Right ventricle myocardium superior (tissue), 1 donor: ENCODE measurements at places on chromosomes 3 and 15. TPM values are rescaled to one million over a fixed set of nuclear protein-coding genes. Genes with fewer than 3 reads are reported as not detected.

The EOMES gene
- total RNA-seq: 0.08 TPM

DNA sequence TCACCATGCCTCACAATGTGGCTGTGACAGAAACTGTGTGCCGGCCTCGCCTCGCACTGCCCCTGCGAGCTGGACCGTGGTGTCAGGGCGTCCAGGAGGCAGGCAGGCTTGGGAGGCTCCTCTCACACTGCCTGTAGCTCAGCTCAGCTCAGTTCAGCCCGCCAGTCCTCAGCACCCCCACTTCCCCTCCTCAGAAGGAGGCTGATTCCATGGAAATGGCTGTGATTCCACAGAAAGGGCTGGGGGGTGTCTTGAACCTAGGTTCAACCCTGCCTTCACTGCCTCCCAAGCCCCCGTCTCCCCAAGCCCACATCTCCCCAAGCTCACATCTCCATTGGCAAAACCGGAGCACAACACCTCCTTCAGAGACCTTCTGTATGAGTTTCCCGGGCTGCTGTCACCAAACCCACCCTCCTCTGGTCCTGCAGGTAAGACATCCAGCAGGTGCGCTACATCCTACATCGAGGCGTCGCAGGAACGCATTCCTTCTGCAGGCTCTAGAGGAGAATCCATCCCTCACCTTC lies 94.0 kb downstream of the OCA2 start:
- no peak for DNase-seq

GRCh38 chr3:158379517-158379916 lies 191.5 kb upstream of the MLF1 start:
- DNase-seq: no peak

- no peak for DNase-seq
Measured at GRCh38 chr3:43748179-43748578, 57.4 kb downstream of the ABHD5 start.

DNA sequence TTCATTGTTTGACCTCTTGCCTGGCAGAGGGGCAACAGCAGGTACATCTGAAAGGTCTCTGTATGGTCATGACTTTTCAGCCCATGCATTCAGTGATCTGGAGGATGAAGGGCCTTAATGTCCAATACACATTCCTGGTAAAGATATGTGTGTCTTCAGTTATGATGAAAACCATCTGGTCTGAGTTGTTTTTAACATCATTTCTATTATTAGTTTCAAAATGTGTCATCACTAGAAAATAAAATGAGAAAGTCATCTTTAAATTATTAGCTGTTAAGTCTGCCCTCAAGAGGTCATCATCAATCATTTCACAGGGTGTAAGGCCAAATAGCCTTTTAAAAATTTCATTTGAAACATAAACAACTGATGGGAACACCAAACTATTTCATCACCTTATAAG lies 92.1 kb upstream of the PLSCR4 start:
- no peak for DNase-seq

GRCh38 chr3:74603292-74603691 lies 11.2 kb downstream of the CNTN3 start:
- no peak for DNase-seq

GRCh38 chr15:90365414-90366055 lies 13.5 kb downstream of the ZNF774 start:
- no peak for DNase-seq
